Left ventricle myocardium inferior (tissue), 1 donor: ENCODE measurements at places on chromosomes 11 and 22. TPM values are rescaled to one million over a fixed set of nuclear protein-coding genes. Genes with fewer than 3 reads are reported as not detected.

GRCh38 chr11:84969103-84969502 is 658.0 kb downstream of the DLG2 start:
- no peak for DNase-seq

- DNase-seq, result no peak
Measured at GRCh38 chr11:120912504-120912903, 111.4 kb upstream of the TBCEL start.

- DNase-seq, result no peak
Measured at GRCh38 chr11:34940026-34940677, 23.7 kb downstream of the PDHX start.

DNA sequence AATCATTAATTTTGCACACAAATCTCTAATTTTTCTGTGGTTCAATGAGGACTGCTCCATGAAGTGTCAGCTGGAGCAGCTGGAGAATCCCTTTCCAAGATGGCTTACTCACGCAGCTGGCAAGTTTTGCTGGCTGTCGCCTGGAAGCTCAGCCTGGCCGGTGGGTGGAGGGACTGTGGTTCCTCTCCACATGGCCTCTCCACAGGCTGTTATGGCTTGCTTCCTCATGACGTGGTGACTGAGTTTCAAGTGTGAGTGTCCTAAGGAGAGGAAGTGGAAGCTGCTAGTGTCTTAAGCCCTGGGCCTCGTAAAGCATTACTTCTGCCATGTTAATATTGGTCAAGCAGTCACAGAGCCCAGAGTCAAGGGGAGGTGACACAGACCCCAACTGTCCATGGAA is 14.0 kb upstream of the NRIP3 start:
- peak; percentile 75 for DNase-seq

GRCh38 chr11:127202105-127202504 is 201.5 kb upstream of the KIRREL3 start:
- DNase-seq, result no peak

DNA sequence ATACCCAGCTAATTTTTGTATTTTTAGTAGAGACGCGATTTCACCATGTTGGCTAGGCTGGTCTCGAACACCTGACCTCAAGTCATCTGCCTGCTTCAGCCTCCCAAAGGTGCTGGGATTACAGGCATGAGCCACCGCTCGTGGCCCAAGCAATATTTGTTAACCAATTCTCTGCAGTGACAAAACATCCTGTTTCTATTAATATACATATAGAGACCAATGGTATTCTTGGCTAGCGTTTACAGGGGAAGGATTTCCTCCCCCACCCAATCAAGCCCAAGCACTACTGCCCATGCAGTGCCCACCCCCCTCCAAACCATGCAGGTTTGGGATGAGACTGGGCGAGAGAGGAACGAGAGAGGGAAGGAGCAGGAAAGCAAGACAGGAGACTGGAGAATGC is 53.1 kb downstream of the APOL3 start:
- DNase-seq, result no peak

- DNase-seq, result no peak
Measured at GRCh38 chr11:6202041-6202440, 3.0 kb downstream of the OR52W1 start.

- no peak for DNase-seq
Measured at GRCh38 chr11:3949125-3949524, 93.7 kb downstream of the STIM1 start.

DNA sequence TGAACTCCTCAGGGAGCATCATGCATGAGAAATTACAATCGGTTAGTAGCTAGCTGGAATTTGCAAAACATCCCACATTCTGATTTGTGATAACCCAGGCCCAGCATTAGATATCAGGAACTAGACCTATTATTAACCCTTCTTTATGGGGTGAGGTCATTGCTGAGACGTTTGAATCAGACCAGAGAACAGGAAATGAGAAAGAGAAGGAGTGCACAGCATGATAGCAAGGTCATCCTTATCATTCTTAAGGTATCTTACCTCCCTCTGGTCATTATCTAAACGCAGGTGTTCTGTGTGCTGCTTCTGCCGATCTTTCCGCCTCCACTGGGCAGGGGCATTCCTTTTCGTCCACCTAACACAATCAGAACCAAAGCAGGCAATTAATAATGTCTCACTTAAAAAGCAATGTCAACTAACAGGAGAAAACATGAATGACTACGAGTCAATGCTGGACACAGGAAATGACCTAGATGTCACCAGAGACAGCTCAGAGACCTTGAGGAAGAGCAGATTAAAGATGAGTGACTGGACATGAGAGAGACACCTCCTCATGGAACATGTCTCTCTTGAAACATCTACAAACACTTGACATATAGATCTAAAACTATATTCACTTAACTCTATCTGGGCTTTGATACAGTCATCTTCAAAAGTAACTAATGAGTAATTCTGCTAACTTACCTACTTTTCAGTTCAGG is 78.3 kb upstream of the SCUBE2 start:
- DNase-seq, result no peak

- peak; percentile 86 for DNase-seq
Measured at GRCh38 chr22:30291058-30291892, 2.0 kb upstream of the CASTOR1 start.

DNA sequence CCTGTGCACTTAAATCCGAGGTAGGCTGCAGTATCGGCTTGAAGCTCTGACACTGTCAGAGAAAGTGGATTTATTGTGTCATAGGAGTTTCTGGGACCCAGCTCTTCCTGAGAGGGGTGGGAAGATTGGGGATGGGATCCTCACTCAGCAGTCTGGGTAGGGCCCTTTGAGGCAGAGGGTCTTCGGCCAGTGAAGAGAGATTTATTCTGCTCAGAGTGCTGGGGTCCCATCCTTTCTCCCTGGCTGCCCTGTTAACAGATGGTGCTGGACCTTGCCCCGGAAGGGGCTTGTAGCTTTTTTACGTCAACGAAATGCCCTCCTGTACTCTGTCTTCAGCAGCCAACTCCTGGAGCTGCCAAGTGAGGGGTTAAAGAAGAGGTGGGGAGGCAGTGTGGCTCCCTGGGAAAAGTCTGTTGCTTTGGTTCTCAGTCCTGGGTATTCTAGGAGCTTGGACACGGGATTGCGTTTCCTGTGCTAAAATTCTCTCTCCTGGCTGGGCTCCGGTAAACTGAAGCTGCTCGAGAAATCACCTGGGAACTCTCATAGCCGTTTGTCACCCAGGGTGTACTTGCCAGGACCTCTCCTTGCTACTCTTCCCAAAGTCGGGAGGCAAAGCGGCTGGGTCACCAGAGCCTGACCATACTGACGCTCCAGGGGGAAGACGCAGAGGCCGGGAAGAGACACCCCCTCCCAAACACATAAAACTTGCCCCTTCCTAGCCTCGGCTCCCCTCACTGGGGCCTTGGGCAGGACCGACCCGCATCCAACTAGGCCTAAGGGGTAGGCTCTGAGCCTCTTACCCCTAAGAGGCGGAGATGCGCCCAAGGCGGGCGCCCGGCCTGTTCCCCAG is 806 bp upstream of the SMDT1 start:
- no peak for DNase-seq

DNA sequence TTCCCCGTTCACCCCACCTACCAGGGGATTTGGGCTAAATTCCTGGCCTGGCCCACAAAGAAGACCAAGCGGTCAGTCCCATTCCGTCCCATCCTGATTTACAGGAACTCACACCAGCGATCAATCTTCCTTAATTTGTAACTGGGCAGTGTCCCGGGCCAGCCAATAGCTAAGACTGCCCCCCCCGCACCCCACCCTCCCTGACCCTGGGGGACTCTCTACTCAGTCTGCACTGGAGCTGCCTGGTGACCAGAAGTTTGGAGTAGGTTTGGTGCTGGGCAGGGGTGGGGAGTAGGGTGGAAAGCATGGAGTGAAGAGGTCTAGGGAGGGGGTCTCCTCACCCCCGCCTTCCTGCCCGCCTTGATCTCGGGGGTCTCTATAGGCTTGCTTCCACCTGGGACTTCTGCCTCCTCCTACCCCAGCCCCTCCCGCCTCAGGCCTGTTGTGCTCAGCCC is at the start of gene SERPING1:
Gene SERPING1, plus strand, starts transcription at position 225 of the 455 bp plus-strand sequence. CDS start 586 bp downstream, outside the sequence.
- peak; percentile 79 for DNase-seq

DNA sequence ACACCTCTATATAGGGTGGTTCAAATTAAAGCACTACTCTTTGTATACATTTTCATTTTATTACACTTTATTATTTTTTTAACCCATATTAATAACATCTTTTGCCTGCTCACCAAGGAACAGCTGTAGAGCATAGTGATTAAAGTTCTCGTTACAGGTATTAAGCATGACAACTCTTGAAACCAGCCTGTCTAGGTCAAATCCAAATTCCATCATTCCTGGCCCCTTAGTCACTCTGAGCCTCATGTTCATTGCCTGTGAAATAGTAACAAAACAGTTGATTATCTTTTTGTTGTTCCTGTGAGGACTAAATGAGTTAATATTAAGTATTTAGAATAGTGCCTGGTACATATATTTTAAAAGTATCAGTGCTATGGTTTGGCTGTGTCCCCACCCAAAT is 334.5 kb downstream of the RAB38 start:
- DNase-seq, result no peak

DNA sequence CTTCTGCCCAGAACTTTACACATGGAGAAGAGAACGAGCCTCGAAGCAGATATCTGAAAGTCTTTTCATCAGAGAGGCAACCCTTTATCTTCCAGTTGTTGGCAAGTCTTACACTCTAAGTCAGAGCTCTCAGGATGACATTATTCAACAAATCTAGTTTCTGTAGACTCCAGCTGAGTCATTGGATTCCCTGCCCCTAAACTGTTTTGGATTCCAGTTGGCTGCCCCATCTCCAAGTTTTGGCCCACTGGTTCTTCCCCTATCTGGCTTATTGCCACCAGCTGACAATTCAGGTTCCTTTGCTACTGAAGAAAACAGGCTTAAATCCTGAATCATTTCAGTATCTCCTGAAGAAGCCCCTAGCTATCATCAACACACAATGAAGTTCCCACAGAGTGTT is 14.2 kb downstream of the SAAL1 start:
- no peak for DNase-seq

- DNase-seq, result no peak
Measured at GRCh38 chr11:19766206-19766605, 53.6 kb downstream of the NAV2 start.

GRCh38 chr11:71580057-71581003 is 2.3 kb downstream of the KRTAP5-11 start:
- DNase-seq, result peak; percentile 33

DNA sequence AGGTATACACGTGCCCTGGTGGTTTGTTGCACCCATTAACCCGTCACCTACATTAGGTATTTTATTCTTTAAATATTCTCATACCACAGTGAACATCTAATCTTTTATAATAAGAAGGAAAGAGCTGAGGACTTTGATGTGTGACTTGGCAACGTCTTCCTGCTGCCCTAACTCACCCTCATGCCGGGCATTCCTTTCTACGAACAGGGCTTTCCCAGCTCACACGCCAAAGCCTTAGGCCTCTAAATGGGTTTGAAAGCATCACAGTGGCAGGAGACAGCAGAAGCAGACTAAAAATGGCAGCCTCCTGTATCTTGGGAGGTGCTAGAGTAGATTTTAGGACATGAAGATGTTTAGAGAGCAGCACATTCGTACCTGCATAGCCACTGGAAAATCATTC is 52.6 kb downstream of the CLTCL1 start:
- no peak for DNase-seq

DNA sequence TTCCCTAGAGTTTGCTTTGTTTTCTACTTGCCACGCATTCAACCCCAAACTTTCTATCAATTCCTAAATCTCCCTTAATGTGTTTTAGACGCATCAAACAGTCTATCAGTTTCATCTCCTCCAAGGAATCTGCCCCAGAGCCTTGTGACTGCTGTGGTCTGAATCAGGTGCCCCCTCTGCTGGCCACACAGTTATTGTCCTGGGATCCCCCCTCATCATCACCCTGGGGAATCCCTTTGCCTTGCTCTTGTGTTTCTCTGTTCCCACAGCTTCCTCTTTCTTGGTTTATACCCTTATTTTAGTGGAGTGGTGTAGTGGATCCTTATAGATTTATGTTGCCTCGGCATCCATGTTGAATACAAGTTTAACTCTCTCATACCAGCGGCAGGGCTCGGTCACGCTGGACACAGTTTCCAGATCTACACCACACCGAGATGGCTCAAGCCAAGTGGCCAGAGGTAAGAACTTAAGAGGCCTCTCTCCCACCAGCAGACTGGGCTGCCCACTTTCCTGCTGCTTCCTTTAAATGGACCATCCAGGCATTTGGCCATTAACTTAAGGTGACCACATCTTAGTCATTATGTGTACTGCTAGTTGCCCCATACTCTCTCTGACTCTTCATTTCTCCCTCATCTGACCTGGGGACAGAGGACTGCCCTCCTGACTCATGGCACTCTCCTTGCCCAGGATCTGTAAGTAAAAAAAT is 8.2 kb downstream of the UPB1 start:
- DNase-seq, result peak; percentile 65

GRCh38 chr11:88231894-88232482 is 56.7 kb upstream of the RAB38 start:
- no peak for DNase-seq

DNA sequence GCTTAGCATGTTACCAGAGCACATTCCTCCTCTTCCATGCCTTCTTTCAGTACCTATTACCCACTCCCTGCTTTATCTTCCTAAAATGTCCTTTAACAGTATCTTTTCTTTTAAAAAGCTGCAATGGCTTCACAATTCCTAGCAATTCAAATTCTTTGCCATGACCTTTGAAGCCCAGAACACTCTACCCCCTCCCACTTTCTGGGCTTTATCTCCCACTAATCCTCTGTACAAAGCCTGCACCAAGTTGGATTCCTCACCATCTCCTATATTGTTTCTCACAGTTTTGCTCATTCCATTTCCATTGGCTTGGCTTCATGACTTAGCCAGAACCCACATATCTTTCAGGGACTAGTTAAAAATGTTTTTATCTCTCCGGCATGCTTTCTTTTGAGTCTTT is 80.9 kb downstream of the FAM76B start:
- no peak for DNase-seq

DNA sequence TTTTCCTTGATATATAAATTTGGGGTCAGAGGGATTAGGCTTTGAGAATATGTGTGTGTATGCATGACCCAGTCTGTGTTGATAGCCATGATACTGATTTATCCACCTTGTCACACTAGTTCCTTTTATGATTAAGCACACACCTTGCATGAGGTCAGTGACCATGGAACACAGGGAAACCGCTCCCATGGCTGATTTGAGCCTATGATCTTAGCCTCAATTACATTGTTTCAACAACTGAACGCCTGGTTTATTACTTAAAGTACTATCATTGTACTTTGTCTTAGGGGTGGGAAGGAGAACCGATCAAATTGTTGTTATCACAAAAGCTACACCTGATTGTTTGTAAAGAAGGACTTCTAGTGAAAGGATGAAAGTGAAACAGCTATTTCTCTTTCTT is 70.7 kb downstream of the ARFGAP2 start:
- no peak for DNase-seq

- DNase-seq, result no peak
Measured at GRCh38 chr11:28472904-28473303, 364.7 kb downstream of the METTL15 start.

OTOG gene
- total RNA-seq, result not detected

SPATA19 gene
- not detected for total RNA-seq

APOA1 gene
- 62.6 TPM for total RNA-seq

C11orf42 gene
- total RNA-seq, result not detected

NNMT gene
- total RNA-seq, result 32.6 TPM

KRTAP5-2 gene
- not detected for total RNA-seq

KRTAP5-7 gene
- not detected for total RNA-seq

SLC37A2 gene
- 2.4 TPM for total RNA-seq

ALX4 gene
- not detected for total RNA-seq

SCUBE2 gene
- total RNA-seq, result 1.8 TPM

CNGA4 gene
- total RNA-seq, result not detected

WNT11 gene
- 22.7 TPM for total RNA-seq

OR4S2 gene
- not detected for total RNA-seq

ARHGAP20 gene
- total RNA-seq, result 0.16 TPM

FGF3 gene
- not detected for total RNA-seq

SLC37A4 gene
- 5.4 TPM for total RNA-seq

FANCF gene
- total RNA-seq, result 5.3 TPM
